Stimulated activated CD4-positive, alpha-beta T cell treated with anti-CD3 and anti-CD28 coated beads, Interleukin-2, amount 100 ng/mL, for 48 hours (primary cell): ENCODE measurements at places on chromosomes 2 and 18.

GRCh38 chr2:170930131-170930990 is 1.3 kb downstream of the GORASP2 start:
- DNase-seq = peak; percentile 25

GRCh38 chr2:239466755-239467271 is 66.0 kb upstream of the HDAC4 start:
- no peak for DNase-seq

DNA sequence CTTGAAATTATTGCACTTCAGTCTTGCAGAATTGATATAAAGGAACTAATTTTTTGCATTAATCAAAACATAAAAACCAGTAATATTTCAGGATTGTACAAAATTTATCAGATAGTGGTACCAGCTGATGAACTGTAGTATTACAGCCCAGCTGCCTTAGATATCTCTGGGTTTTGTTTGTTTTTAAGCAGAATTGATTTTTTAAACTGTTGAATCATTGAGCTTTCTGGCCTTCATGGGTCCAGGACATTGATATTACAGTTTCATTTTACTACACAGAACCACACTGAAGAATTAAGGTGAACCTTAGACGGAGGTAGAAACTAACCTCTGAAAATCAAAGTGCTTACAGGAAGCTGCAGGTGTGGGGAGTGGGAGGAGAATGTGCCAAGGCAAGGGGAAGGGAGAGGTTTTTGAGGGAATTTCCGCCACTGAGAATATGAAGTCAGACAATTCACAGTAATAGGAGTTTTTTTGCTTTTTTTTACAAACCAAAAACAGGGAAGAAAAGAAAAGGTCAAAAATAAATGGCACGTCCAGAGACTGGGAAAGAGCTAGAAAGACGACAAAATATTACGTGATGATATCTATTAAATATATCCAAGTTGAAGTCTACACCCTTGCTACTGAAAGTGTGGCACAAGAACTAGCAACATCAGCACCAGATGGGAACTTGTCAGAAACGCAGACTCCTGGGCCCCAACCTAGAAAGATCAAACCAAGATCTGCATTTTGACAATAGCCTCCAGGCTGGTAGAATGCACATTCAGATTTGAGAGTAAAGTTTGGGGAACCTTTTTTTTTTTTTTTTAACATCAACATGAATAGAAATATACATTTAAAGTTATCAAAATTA is 40.8 kb upstream of the SPAG16 start:
- DNase-seq = no peak

GRCh38 chr2:130836501-130837174 is at the start of gene ARHGEF4:
ARHGEF4 (plus strand) TSS chr2:130836914; CDS start chr2:130836954, 40 bp downstream.
- DNase-seq = no peak

DNA sequence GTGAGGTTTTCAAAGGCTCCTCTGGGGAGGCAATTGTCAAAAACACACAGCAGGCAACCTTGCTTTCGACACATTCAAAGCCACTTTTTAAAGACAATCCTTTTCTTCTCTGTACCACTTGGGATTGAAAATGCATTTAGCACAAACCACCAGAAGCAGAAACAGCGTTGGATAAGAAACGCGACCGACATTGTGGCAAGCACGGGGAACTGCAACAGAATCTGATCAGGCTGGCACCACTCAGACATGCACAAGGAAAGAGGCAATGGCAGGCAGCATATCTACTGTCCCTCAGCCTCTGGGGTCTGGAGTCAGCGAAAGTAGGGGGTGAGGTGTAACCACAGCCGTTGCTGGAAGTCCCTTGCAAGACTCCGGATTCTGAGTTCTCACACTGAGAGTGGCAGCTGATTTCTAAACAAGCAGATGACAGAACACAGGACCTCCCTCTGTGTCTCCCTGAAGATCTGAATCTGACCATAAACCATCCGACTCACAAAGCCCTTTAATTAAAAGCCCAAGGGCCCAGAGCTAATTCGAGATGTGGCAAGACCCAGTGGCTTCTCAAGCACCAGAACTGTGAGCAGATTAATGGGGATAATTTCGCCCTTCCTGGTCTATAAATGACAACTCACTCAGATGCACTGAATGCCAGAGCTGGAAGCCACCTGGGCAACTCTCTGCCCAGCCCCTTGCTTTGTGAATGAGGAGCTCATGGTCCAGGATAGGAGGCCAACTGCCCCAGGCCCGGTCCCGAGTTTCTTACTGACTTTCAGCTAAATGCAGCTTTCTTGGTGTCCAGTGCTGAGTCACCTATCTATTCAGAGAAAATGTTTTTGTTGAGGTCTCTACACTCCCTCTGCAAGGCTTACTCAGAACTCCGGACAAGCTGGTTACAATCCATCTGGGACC is 29.6 kb downstream of the CYRIA start:
- DNase-seq = no peak

DNA sequence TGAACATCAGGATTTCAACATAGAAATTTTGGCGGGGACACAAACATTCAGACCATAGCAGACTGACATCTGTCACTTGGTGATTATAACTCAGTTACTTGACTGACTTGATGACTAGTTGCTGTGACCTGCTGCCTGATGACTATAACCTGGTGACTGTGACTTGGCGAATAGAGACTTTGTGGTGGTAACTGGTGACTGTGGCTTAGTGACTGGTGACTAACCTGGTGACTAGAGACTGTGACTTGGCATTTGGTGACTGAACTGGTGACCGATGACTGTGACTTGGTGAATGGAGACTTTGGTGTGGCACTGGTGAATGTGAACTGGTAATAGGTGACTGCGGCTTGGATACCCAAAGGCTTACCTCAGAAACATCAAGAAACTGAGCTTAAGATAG is 563.1 kb upstream of the FAM98A start:
- no peak for DNase-seq

GRCh38 chr2:118731413-118731812 is 116.0 kb downstream of the EN1 start:
- DNase-seq = no peak

DNA sequence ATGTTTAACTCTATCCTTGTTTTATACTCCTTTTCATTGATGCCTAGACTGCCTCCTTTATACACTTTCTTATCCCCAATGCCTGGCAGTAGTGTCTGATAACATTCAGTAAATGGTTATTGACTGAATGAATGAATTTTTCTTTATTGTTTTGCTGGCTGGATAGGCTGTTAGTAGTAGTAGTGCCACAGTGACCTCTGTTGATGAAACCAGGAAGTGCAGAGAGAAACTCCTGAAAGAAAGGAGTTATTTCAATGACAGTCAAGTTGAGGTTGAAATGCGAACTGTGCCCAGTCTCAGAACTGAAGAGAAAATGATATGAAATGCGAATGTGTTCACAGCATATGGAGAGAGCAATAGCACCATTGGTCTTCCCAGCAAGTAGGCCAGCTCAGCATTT is 26.8 kb upstream of the SLC9A2 start:
- DNase-seq = peak; percentile 38

- DNase-seq = no peak
These were observed 168.5 kb downstream of the CBLN2 start for GRCh38 chr18:72375618-72376017.

GRCh38 chr2:25380586-25381375 is 39.1 kb upstream of the DNMT3A start:
- DNase-seq = no peak

- no peak for DNase-seq
These were observed 1.7 kb downstream of the RBMS1 start for GRCh38 chr2:160491911-160492371.

DNA sequence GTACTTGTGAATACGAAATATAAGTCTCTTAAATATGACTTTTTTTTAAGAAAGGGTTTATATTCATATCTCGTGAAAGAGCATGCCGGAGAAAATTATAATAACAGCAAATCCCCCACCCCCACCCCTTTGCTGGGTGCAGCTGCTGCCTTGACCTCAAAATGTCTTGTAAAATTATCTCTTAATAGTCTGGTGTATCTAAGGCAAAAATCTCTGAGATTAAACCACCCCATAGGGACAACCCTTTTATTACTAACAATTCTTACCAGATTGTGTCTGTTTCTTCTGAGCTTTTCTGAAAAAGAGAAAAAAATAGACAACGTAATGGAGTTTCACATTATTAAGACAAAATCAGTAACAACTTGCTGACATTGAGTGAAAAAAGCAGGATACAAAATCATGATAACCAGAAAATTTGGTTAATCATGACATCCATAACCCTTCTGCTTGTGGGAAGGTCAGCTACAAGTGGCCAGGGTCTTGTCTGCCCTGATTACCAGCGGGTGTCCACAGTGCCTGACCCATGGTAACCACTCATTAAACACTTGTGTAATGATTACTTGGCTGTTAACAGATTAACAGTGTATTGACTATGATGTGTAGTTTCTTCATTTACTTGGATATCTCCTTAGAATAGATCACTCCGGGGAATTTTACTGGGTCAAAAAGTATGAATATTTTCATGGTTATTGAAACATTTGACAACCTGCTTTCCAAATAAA is 1.5 kb downstream of the STRADB start:
- no peak for DNase-seq

DNA sequence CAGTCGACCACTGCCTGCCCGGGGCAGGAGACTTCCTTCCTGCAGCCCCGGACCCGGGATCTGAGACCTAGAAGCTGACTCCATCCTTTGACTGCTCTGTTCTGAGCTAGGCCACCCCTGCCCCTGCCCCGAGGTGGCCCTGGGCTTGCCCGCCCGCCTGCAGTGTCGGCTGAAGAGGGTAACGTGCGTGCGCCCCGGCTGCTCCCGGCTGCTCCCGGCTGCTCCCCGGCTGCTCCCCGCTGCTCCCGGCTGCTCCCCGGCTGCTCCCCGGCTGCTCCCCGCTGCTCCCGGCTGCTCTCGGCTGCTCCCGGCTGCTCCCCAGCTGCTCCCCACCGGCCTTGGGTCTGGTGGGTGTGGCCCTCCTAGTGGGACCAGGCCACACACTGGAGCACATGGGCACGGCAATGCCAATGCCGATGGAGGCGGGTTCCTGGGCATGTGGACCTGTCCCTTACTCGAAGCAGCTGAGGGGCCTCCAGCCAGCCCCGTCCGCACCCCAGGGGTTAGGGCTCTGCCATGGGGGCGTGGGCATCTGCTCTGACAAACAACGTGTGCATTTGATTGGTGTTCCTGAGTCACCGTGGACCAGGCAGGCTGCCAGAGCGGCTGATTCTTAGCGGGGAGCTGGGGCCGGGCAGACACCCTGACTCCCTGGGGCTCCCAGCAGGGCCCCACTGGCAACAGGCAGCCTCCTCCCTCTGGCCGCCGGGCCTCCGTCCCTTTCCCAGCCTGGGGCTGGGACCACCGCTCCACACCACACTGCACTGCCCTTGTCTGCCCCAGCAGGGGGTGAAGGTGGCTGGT is 2.0 kb upstream of the GAL3ST2 start:
- DNase-seq = no peak

DNA sequence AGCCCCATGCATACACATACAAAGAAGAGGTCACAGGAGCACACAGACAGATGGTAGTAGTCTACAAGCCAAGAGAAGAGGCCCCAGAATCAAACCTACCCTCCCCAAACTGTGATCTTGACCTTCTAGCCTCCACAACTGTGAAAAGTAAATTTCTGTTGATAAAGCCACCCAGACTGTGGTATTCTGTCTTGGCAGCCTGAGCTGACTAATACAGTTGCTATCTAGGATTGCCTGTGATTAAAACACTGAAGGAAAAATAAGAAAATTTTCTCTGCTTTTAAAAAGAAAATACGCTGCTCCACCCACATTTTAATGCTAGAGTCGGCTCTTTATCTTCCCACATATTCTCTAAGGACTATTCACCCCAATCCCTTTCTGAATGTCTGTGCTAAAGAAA is 143.7 kb upstream of the TMEM200C start:
- no peak for DNase-seq

DNA sequence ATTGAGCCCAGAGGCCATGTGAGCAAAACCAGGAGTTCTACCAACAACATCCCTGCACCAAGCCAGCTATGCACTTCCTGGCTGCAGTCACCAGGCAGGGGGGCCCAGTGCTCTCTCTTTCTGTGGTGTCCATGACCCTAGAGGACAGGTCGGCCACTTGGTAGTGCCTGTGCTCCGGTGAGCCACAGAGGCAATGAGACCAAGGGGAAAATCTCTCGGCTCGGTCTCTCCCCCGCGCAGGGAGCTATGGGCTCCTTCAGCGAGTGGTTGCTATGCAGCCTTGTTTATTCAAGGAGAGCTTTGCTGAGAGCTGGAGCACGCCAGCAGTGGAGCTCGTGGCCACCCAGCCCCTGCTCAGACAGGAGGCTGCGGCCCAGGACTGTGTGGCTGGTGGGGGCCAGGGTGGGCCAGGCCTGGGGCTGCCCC is at the start of gene TOGARAM2:
Gene TOGARAM2, plus strand, starts transcription at position 283 of the 426 bp plus-strand sequence. CDS start 13,537 bp downstream, outside the sequence.
- no peak for DNase-seq

- DNase-seq = no peak
These were observed 272.9 kb downstream of the IRS1 start for GRCh38 chr2:226526716-226527115.

GRCh38 chr2:44929159-44929734 is 12.3 kb upstream of the SIX3 start:
- no peak for DNase-seq

GRCh38 chr2:212549941-212550340 is 11.3 kb upstream of the ERBB4 start:
- no peak for DNase-seq

DNA sequence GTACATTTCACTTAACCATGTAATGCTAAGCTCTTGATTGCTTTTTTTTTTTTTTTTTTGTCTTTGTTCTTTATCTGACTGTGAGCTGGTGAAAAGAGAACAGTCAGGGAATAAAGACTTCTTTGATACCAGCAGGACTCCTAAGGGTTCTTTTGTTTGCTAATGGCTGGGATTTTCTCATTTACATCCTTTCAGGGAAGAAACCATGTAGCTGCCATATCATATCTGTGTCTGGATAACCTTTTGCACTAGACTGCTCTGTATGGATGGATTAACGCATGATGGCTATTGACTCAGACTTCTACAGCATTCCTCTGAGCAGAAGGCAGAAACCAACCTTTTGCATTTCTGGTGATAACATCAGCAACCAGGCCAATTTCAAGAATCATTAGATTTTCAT is 504.0 kb downstream of the LRRTM4 start:
- DNase-seq = no peak

DNA sequence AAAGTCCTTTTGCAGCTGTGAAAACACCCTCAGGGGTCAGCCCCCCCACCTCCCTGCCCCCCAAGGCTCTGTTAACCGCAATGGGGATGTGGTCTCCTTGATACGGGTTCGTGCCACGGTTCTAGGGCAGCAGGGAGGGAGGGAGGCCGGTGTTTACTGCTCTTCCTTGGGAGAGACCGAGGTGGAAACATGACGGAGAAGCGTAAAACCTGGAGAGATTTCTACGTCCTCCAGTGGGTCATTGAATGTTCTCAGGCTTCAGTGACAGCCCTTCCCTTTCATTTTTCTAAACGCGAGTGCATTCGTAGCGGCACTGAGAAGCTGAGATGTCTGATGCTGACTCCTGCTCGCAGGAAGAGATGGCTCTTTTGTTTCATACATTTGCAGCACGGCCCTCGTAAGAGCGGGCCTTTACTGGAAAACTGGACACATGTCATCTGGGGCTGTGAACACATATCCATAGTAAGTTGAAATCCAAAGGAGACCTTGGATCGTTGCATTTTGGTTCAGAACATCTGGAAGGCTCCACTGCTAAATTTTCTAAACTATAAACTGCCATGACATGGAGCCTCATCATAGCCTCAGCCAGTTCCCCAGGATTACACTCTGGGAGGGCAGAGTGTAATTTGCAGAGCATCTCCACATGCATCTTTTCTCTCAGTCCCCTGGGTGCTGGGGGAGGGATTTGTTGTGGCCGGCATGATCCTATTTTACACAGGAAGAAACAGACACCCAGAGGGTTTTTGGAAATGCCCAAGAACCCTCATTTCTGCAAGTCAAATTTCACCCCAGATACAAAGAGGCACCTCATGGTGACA is 40.6 kb upstream of the HDAC4 start:
- no peak for DNase-seq
